Astrocyte of the hippocampus (primary cell): ENCODE measurements at places on chromosomes 12 and 14.

DNA sequence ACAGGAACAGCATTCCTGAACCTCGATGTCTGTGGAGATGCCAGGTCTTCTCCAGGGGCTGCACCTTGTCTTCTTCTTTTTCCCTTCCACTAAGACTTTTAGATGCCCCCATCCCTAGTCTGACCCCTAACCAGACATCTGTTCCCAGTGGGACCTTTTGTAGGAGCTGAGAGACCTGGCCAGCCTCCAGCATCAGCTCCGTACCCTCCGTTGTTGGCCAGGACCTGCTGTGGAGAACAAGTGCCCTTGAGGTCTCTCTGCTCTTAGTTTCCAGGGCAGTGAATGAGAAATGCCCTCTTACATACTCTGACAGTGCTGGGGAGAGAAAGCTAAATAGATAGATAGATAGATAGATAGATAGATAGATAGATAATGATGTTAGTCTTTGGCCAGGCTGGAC lies 16.8 kb upstream of the SDR39U1 start:
- DNase-seq: no peak

GRCh38 chr12:132130690-132131089 lies 13.4 kb downstream of the DDX51 start:
- no peak for DNase-seq

- no peak for DNase-seq
These were observed 238.8 kb downstream of the GXYLT1 start for GRCh38 chr12:41905759-41906297.

DNA sequence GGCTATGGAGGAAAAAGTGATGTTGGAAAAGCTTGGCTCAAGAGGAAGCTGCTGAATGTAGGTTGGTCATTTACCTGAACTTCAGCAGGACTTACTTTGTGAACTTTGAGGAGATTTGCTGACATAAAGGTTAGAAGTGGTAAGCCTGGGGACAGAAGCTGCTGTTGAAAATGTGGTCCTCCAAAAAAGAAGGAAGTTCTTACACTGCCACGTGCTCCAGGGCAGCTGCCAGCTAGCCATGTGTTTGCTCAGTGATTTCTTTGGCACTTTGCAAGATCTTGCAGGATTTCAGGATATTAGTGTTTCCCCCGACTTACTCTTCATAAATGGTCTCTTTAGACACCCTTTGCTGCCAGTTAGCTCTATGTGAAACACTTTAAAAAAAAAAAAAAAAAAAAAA lies 14.8 kb upstream of the DYRK2 start:
- DNase-seq: no peak

DNA sequence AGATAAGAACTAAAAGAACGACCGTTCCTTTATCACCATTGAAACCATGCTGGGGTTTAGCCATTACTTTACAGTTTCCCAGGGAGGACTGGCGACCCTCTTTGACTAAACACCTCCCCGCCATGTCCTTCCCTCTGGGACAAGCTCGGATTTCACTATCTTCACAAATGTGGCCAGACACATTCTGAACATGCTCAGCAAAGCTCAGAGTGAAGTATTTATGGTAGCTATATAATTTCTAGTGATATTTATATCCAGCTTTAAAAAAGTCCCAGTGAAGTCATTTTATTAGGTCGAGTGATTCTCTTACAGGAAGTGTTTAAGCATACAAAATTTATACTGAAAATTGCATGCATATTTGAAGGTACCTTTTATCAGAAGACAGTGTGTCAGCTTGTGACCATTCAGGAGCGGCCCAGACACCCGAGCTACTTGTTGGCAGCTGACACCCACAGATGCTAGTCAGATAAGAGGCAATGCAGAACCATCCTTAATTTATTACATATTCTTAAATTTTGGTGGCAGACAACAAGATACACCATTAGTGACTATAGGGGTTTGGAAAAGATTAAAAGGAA lies 36.8 kb downstream of the NIN start:
- DNase-seq: no peak

DNA sequence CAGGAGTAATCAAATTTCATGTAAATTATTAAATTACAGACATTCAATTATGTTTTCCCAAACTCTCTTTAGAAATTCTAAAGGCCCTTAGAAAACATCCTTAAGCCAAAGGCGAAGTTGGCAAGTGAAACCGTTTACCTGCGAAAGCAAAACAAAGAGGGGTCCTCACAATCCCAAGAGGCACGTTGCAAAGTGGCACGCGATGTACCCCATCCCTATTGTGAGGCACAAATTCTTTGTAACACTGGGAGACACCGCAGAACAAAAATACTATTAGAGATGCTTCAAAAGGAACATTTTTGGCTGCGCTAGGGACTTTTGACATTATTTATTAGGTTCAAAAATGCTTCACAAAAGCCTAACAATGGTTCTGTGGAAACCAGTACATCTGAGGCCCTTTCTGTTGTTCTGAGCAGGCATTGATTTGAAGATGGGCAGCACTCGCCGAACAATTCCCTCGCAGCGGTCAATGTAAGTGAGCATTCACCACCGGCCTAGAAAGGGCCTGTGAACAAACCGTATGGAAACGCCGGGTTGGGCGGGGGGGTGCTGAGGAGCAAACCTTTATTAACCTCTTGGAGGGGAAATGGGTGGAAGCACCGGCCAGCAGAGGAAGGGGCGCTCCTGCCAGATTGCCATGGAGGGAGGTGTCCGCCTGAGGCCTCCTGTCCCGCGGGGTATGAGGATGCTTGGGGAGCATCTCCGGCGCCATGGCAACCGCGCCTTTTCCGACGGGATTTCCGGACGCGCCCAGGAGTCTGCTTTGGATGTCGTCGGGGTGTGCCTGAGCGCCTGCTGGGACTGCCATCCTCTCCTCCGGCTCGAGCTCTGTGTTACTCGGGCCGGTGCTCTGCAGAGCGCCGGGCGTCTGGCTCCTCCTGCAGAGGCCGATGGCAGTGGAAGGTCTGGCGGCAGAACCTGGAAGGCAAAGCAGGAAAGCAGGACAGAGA lies 193.9 kb downstream of the C12orf42 start:
- DNase-seq: peak; percentile 23

DNA sequence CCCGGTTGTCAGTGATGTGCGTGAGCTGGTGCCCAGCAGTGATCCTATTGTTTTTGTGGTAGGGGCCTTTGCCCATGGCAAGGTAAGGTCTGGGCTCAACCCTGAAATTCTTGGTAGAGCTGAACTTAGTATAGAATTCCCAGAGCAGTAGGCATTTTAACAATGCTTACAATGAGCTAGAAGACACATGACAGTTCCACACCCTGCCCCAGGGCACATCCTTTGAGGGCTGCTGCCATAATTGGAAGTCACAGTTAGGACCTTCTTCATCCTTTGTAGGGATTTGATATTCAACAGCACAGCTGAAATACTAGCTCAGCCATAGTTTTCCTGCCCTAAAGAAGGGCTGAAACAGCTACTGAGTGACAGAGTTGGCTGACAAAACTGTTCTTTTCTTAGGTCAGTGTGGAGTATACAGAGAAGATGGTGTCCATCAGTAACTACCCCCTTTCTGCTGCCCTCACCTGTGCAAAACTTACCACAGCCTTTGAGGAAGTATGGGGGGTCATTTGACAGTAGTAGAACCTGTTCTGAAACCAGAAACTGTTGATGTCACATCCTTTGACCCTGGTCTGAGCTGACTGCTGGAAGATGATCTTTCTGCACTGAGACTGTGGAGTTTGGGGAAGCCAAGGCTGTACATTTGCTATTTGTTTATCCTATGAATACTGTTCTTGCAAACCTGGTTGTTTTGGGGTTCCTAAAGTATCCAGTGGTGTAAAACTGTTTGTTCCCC lies 4.8 kb downstream of the EMG1 start:
- DNase-seq: no peak

DNA sequence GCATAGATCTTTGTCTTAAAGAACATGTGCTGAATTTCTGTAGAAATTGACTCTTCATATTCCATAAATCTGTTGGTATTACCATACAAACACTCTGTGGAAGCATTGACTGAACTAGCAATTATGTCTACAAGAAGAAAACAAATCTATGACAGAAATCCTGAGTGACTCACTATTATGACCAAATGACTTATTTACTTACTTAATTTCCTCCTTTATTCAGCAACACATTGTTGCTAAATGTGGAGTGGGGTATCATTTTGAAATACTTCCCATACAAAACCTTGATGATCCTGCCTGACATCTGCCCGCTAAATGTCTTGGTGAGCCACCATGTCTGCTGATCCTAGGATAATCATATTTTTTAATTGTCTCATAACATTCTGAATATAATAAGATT lies 99.1 kb upstream of the SLCO1C1 start:
- DNase-seq: no peak

GRCh38 chr12:29780084-29780483 lies 3.7 kb downstream of the TMTC1 start:
- DNase-seq: no peak

GRCh38 chr12:52335598-52336262 lies 14.5 kb upstream of the KRT83 start:
- DNase-seq: no peak

- peak; percentile 28 for DNase-seq
These were observed 23.0 kb upstream of the NRDE2 start for GRCh38 chr14:90354551-90355298.

DNA sequence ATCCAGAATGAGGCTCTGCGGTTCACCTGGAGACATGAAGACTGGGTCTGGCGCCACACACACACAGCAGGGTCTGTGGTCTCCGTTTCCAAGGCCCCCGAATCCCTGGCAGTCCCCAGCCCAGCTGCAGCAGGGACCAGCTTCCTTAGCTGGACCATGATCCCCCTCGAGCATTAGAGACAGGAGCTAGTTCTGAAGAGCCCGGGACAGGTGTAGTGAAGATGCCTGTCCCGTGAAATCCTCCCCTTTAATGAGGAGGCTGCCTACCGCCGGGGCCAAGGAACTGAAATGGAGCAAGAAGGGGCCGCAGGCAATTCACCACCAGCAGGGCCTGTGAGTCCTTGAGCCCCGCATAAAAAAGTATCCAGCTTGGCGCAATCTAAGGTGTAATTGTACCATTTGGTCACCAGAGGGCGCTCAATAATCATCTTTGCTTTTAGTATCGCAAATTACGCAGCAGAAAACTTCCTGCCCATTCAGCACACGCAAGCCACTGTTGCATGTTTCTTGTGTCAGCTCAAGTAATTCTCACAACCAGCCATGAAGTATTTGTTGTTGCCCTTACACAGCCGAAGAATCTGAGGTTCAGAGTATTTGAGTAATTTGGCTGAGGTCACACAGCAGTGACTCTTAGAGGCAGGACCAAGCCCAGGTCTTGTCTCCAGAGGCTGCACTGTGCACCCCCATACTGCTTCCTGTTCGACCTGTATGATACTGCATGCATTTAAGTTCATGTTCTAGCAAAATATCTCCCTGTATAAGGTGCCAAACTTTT lies 54.3 kb upstream of the PPP2R5C start:
- peak; percentile 88 for DNase-seq
